Activated CD4-positive, alpha-beta T cell treated with anti-CD3 and anti-CD28 coated beads, Interleukin-2, amount 10 ng/mL, durations not matched to agents 24 days and 14 days (primary cell): ENCODE measurements at places on chromosomes 5 and 9.

DNA sequence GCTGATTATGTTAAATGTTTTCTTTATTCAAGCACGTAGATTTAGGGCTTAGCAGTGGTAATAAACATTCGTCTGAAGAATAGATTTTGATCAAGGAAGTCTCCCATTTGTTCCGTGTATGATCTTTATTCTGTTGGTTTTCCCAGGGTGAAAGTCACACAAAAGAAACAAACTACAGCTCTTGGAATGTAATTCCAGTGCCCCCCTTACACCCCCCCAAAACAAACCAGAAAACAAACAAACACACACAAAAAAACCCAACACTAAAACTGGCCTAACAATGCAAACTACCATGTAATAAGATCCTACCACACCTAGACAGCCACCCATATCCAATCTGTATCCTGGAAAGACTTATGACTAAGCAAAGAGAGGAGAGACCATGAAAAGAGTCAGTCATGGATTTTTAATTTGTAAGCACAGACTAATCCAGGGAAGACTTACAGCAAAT, 196.2 kb upstream of the ELL2 start:
- H3K36me3 ChIP-seq: no peaks in the 10 kb centered on the region
- no peak overlapping the region for H3K4me3 ChIP-seq
- peaks cover 8% of the 10 kb centered on the region for H3K27me3 ChIP-seq
- H3K27ac ChIP-seq: no peak overlapping the region

DNA sequence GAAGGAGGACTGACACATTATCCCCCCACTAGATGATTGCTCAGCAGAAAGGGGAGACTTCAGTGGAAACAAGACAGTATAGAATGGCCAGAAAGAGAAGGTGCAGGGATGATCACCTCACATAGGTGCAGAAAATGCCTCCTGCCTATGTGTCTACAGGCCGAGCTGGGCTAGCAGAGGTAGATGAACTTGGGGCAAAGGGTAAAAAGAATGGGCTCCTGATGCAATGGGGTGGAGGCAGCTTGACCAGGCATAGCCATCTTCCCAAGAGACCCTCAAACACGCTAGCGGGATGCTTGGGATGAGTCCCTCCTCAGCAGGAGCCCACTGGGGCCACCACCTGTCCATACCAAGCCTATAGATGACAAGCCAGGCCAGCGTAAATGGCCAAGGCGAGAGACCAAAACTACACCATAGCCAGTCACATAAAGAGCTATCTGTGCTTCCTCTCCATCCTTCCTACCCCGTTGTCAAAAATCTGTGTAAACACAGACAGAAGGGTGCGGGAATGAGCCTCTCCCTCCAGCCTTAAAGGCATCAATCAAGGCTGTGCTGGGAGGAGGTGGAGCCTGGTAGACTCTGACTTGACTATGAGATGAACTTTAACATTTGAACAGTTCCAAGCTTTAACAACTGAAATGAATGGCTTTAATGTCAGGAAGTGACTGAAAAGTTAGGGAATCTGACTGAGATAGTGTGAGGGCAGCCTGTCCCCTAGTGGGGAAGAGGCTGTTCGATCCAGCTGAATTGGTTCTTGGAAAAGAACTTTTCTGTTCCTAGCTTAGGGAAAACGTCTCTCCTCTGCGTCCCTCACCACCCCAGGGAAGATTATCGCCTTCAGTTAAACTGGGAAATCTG, 10.4 kb downstream of the C9orf152 start:
- peaks cover 9% of the 10 kb centered on the region for H3K4me1 ChIP-seq
- no peak overlapping the region for H3K27ac ChIP-seq
- DNase-seq: no peak
- no peak overlapping the region for H3K4me3 ChIP-seq
- H3K27me3 ChIP-seq: peaks cover 8% of the 10 kb centered on the region

DNA sequence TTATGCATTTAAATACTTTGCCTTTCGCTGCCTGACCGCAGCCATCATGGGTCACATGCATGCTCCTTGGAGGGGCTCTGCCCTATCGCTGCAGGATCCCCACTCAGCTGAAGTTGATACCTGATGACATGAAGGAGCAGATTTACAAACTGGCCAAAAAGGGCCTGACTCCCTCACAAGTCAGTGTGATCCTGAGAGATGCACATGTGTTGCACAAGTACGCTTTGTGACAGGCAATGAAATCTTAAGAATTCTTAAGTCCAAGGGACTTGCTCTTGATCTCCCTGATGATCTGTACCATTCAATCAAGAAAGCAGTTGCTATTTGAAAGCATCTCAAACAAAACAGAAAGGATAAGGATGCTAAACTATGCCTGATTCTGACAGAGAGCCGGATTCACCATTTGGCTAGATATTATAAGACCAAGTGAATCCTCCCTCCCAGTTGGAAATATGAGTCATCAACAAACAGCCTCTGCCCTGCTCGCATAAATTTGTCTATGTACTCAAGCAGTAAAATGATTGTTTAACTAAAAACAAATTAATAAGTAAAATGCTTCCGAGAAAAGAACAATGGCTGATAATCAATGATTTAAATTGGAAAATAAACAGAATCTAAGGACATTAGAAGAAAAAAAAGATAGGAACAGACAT, 41.6 kb upstream of the PPP2CA start:
- no peak for DNase-seq
- no peak overlapping the region for H3K27ac ChIP-seq
- H3K36me3 ChIP-seq: no peaks in the 10 kb centered on the region
- H3K27me3 ChIP-seq: peaks cover 16% of the 10 kb centered on the region
- H3K4me1 ChIP-seq: no peaks in the 10 kb centered on the region
- H3K4me3 ChIP-seq: no peak overlapping the region

GRCh38 chr5:53257806-53258373, 148.3 kb upstream of the MOCS2 start:
- H3K4me3 ChIP-seq: no peak overlapping the region
- no peak overlapping the region for H3K27ac ChIP-seq
- no peaks in the 10 kb centered on the region for H3K36me3 ChIP-seq

DNA sequence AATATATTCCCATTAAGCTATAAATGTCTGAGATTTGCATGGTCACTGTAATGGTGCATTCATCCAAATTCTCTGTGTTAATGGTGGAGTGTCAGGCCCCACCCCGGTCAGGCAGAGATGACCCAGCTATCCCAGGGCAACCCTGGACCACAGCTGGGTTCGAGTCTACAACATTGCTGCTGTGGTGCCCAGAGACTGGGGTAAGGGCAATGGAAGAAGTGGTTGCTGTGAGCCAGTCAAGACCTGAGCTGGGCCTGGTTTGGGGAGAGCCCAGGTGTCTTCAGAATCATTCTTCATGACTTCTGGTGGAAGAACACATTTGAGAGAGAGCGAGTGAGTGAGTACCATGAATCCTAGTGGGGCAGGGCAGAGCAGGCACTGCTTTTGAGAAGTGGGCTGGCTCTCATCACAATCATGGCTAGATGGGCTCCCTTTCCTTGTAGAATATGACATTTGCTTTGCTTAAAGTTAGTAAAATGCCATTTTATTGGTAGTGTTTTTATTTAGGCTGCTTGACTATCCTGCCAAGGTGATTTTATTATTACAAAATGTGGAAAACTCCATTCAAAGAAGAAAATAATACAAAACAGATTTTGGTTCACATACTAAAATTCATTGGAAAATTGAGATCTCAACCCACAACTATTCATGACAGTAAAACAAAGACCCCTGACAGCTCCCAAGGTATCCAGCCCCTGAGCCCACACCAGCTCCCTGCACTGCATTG, 125.8 kb upstream of the SLC25A48 start:
- H3K27me3 ChIP-seq: peaks cover 2% of the 10 kb centered on the region
- no peak for DNase-seq
- H3K27ac ChIP-seq: no peak overlapping the region
- H3K4me1 ChIP-seq: no peaks in the 10 kb centered on the region

- no peak overlapping the region for H3K27ac ChIP-seq
- no peak for DNase-seq
- H3K4me1 ChIP-seq: peaks cover 3% of the 10 kb centered on the region
- no peak overlapping the region for H3K4me3 ChIP-seq
- no peaks in the 10 kb centered on the region for H3K36me3 ChIP-seq
- peaks cover 20% of the 10 kb centered on the region for H3K27me3 ChIP-seq
Observed at GRCh38 chr9:93178851-93179786, 4.8 kb upstream of the WNK2 start.

DNA sequence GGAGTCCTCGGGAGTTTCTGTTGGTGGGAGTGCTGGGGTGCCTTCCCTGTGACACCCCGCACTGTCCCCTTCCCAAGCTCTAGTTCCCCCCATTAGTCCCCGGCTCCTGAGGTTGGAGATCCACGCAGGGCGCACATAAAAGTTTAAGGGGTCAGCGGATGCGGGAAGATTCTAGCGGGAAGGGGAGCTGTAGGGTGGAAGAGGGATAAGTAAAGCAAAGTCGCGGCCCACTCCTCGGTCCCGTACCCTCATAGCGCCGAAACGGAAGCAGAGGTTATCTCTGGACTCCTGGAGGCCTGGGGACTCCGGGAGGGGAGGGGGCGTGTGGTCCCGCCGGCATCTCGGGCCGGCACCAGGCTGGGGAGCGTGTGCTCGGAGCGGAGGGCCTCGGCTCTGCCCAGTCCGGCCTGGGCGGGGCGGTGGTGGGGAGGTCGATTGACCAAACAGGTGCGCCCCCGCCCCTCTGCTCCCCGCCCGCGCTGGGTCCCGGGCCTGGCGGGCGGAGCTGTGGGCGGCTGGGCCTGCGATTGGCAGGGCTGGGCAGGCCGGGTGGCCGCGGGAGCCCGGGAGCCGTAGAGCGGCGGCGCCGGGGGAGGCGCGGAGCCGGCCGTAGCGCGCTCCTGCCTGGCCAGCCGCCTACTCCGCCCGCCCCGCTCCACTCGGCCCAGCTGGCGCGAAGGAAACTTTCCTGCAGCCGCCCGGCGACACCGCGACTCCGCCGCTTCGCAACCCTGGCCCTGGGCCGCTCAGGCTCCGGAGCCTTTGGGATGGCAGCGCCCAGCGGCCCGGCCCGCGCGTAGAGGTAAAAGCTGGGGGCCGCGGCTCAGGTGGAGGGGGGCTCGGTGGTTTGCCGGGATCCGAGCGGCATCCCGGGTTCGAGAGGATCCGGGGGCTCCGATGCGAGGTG, 52.2 kb upstream of the DAB2IP start:
- no peak overlapping the region for H3K27ac ChIP-seq
- peaks cover 4% of the 10 kb centered on the region for H3K4me1 ChIP-seq
- DNase-seq: no peak
- H3K27me3 ChIP-seq: peaks cover 49% of the 10 kb centered on the region
- peaks cover 1% of the 10 kb centered on the region for H3K36me3 ChIP-seq

GRCh38 chr5:113169720-113170119, 193.1 kb downstream of the DCP2 start:
- no peaks in the 10 kb centered on the region for H3K36me3 ChIP-seq
- no peak for DNase-seq
- H3K4me3 ChIP-seq: no peak overlapping the region
- H3K27me3 ChIP-seq: peaks cover 29% of the 10 kb centered on the region
- H3K27ac ChIP-seq: no peak overlapping the region

DNA sequence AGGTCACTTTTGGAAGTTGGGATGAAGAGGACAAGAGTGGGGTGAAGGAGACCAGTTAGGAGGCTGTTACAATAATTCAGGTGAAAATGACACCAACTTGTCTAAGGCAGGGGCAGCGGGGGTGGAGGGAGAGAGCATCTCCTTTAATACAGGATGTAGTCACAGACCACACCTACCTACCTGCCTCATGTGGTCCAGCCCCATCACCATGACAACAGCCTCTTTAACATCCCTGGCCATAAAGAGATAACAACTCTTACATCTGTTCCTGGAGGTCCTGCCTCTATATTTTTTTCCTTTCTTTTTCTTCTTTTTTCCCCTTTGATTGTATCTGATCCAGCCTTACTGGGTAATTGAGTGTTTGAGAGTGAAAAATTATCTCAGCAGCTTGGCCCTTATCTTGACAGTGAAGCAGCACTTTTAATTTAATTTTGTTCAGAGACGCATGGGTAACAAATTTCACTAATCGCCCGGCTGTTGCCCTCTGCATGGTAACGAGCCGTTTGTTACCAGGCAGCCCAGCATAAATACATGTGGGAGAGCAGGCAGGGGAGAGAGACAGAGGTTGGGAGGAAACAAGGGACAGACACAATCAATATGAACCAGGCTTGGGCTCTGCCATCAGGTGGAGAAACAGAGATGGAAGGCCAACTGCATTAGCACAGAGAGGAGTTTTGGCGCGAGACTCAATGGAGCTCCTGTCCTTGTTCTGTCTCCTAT, 338.1 kb downstream of the ASTN2 start:
- no peak overlapping the region for H3K4me3 ChIP-seq
- DNase-seq: no peak
- H3K4me1 ChIP-seq: no peaks in the 10 kb centered on the region
- H3K27me3 ChIP-seq: no peaks in the 10 kb centered on the region
- no peak overlapping the region for H3K27ac ChIP-seq

DNA sequence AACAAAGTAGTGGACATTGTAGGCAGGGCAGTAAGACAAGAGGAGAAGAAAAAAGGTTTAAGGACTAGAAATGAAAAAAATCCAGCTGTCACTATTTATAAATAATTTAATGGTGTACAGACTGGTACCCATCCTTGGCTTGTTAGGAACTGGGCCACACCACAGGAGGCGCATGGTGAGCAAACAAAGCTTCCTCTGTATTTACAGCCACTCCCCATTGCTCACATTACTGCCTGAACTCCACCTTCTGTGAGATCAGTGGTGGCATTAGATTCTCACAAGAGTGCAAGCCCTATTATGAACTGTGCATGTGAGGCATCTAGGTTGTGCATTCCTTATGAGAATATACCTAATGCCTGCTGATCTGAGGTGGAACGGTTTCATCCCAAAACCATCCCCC, 62.6 kb upstream of the DMAC1 start:
- peak; percentile 22 for DNase-seq
- H3K36me3 ChIP-seq: no peaks in the 10 kb centered on the region
- no peaks in the 10 kb centered on the region for H3K4me1 ChIP-seq
- no peaks in the 10 kb centered on the region for H3K27me3 ChIP-seq
